ENCODE measurements at places on chromosomes 11 and 22.

DNA sequence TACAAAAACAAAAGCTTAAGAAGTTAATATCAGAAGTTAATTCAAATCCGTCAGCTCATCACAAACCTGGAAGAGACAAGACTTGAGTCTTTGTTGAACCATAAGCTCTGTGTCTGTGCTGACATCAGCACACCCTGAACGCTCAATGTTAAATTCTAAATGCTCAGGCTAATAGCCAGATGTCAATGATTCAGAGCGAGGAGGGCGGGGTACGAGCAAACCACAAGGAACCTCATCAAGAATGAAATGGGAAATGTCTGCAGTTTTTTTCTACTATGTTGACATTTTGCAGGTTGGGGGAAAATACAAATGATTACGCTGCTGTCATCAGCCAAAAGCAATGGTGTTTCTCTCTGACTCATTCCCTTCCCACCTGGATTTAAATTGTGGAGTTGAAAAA is 1057.2 kb downstream of the NTM start:
- DNase-seq = no peak

GRCh38 chr22:38490915-38491314 is 15.2 kb downstream of the DDX17 start:
- DNase-seq = no peak

DNA sequence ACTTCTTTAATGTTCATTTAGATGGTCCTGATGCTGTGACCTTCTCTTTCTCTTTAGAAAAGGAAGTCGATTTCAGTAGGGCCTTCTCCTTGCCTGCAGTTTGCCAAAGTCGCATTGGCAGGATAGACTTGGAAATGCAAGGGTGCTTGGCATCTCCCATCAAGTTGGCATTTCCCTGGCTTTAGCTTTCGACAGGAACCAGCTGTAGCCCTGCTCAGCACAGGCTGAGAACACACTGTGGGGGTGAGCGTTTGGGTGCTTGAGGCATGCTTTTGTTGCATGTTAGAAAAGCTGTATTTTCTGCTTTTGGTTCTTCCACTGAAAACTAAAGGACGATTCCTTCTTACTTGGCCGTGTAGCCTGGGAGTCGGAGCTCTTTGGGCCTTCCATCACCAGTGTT is 37.7 kb downstream of the LDLRAD3 start:
- DNase-seq = no peak

- DNase-seq = no peak
Observed at GRCh38 chr11:109401545-109401944, 20.4 kb upstream of the C11orf87 start.

- DNase-seq = peak; percentile 88
Observed at GRCh38 chr22:29883045-29883774, at the start of gene MTMR3. Gene MTMR3 (plus strand): TSS chr22:29883174. CDS start chr22:29971060, 87,886 bp downstream.

DNA sequence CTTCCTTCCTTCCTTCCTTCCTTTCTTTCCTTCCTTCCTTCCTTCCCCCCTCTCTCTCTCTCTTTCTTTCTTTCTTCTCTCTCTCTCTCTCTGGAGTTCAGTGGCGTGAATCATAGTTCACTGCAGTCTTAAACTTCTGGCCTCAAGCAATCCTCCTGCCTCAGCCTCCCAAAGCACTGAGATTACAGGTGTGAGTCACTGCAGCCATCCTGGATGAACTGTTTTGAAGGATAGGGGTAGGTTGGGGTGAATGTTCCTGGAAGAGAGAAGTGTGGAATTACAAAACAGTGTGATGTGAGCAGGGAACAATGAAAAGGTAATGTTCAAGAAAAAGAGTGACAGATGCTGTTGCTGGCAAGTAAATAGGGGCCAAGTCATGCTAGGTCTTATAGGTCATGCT is 12.4 kb upstream of the PLET1 start:
- no peak for DNase-seq

GRCh38 chr11:120771551-120772060 is 252.3 kb upstream of the TBCEL start:
- no peak for DNase-seq

DNA sequence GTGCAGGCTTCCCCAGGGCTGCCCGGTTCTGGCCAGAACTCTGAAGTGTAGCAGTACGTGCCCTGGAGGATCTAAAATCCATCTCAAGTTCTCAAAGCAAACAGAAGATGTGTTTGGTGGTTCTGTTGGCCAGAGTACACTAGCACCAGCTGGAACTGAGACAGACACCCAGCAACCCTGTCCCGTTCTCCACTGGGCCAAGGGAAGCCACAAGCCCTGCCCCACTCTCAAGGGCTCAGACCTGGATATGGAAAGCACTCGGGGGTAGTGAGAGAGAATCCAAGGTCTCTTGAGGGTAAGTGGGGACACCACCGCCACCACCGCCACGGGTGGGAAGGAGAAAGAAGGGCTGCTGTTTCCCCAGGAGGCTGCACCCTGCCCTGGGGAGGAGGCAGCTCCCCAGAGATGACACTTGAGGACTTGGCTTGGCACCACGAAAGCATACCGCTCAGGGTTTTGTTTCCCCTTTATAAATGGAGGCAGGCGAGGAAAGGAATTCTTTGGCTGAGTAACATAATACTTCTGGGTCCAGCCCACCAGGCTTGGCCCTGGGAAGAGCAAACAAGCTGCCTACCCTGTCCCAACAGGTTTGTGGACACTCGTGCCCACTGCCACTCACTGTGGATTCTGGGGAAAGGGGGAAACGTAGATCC is 56.1 kb upstream of the POU2AF1 start:
- no peak for DNase-seq

DNA sequence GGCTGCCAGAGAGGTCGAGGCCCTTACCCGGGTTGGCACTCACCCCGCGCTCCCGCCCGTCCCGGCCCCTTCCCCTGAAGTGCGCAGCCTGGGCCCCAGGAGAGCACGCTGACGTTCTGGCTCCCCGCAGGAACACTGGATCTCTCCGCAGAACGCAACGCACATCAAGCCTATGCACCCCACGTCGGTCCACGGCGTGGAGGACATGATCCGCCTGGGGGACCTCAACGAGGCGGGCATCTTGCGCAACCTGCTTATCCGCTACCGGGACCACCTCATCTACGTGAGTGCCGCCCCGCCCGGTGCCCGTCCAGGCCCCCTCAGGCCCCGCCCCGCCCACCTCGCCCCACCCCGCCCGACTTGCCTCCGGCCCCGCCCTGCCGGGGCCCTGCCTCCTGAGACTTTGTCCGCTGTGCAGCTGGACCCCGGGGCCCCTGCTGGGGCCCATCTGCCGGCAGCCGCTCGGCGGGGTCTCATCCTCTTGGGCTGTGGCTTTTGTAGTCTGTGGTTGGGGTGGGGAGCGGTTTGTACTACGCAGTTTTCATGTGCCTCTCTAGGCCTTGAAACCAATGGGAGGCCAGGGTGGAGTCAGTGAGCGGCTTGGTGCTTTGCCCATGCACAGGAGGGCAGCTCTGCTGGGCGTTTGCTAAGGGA is 19.7 kb downstream of the MYO7A start:
- peak; percentile 44 for DNase-seq

Measured in CD8-positive, alpha-beta memory T cell (primary cell).